MM.1S (cell line): ENCODE measurements at places on chromosomes 5 and 9.

- no peak for DNase-seq
These were observed 70.9 kb downstream of the HSPA4 start for GRCh38 chr5:133122711-133123110.

- DNase-seq, result no peak
These were observed 74.9 kb downstream of the NREP start for GRCh38 chr5:111682121-111682520.

GRCh38 chr9:134036130-134036529 is 10.8 kb downstream of the BRD3OS start:
- DNase-seq, result no peak

DNA sequence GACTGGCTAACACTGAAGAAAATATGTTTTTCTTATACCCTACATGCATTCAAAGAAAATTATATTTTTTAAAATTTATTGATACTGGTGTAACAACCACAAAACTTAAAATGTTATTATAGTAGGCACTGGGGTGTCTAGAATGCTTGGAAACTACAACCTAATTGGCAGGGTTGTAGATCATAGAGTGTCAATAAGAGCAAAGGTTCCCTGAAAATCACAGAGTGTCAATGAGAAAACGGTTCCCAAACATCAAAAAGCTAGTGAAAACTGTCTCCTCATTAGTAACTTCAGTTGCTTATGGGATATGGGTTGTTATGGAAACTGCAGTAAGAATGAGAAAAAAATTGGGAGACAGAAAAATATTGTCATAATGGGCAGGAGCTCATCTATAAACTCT is 214.4 kb upstream of the CCNG1 start:
- DNase-seq, result no peak

GRCh38 chr5:126594748-126595485 is at the start of gene ALDH7A1:
Gene ALDH7A1, minus strand, starts transcription at chr5:126595219. Its CDS starts 21 bp downstream, at chr5:126595198.
- no peak for DNase-seq

- no peak for DNase-seq
These were observed 117.9 kb downstream of the GOLPH3 start for GRCh38 chr5:32055891-32056866.
